ENCODE measurements at places on chromosomes 11 and 22.

GRCh38 chr11:24779791-24780190, 282.9 kb downstream of the LUZP2 start:
- no peak for DNase-seq

DNA sequence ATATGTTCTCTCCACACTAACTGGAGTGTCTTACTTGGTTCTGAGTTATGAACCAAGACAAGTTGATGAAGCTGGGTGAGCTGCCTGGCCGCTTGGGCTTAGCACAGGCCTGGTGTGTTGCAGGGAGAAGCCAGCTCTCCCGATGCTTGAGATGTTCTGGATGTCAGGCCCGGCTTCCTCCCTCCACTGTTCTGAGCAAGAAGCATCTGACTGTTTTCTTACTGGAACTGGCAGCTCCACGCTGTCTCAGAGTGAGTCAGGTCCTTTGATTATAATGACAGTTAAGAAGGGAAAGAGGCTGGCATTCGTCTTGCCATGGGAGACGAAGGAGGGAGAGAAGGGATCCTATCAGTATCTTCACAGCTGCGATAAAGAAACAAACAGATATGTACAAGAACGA, 46.5 kb upstream of the CRTAM start:
- no peak for DNase-seq

DNA sequence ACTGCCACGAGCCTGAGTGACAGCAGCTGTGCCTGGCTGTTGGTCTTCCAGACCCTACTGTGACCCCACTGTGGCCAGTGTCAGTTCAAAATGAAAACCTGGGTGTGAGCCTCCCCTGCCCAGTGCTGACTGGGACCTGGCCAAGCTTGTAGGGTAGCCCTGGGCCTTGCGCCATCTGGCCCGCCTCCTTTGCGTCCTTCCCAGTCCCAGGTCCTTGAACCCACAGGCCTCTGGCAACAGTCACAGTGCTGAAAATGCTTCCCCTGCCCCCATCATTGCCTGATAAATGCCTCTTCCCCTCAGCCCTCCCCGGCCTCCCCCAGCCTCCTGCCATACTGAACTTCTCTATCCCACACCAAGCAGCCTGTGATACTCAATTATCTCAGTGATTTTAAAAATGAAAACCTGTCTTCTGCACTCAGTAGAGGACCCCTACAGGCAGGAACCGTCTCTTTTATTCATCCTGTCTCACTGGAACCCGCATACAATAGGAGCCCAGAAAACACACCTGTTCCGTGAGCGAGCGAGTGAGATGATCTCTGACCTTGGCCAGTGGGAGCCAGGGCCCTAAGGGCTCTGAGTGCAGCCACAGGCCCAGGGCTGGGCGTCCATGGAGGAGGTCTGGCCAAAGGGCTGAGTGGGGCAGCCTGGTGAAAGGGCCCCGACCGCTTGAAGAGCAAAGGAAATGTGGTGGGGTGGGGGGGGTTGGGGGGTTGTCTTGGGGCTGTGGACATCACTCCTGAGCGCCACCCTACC, 49.7 kb upstream of the TTLL12 start:
- DNase-seq, result no peak

- DNase-seq, result no peak
Observed at GRCh38 chr22:22506736-22507135, 1.8 kb downstream of the ZNF280B start.
